ENCODE measurements at places on chromosomes 2 and 18. TPM values are rescaled to one million over a fixed set of nuclear protein-coding genes. Genes with fewer than 3 reads are reported as not detected.

- H3K27ac ChIP-seq = no peak overlapping the region
- no peak for DNase-seq
- no peaks in the 10 kb centered on the region for H3K27me3 ChIP-seq
- H3K4me1 ChIP-seq = no peaks in the 10 kb centered on the region
- H3K4me3 ChIP-seq = no peak overlapping the region
Measured at GRCh38 chr18:79203017-79203605, 133.9 kb downstream of the ATP9B start.

The ESPNL gene
- 0.07 TPM for total RNA-seq

- no peak overlapping the region for H3K4me3 ChIP-seq
- H3K27me3 ChIP-seq = no peaks in the 10 kb centered on the region
- H3K27ac ChIP-seq = no peak overlapping the region
- DNase-seq = no peak
Measured at GRCh38 chr18:11309172-11309571, 159.8 kb upstream of the PIEZO2 start.

DNA sequence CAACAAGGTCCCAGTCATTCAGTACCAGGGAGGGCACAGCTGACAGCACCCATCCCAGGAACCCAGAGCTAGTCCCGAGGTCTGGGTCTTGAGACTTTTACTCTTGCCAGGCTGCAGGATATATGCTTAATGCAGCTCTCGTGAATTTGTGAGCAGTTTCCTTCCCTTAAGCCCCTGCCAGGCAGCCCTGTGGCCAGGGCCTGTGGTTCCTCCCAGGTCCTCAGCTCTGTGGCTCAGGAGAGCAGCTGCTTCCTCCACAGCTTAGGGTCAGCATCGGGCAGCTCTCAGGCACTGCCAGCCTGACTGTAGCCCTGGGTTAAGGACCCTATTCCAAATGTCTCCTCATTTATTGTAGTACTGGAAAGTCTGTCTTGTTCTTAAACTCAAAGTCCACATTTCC is 1384.8 kb downstream of the RPIA start:
- H3K36me3 ChIP-seq = no peaks in the 10 kb centered on the region
- H3K4me3 ChIP-seq = no peak overlapping the region
- no peak for DNase-seq
- no peaks in the 10 kb centered on the region for H3K27me3 ChIP-seq
- no peaks in the 10 kb centered on the region for H3K4me1 ChIP-seq

Measured in chondrocyte (in vitro differentiated cells).